ENCODE measurements at places on chromosomes 5 and 9. TPM values are rescaled to one million over a fixed set of nuclear protein-coding genes. Genes with fewer than 3 reads are reported as not detected.
A peak's percentile ranks its signal among the peaks of the same experiment; 100 is the strongest.

- no peak for DNase-seq
- H3K36me3 ChIP-seq = peaks cover 8% of the 10 kb centered on the region
- peak overlapping the region; percentile 48 for H3K27ac ChIP-seq
- H3K27me3 ChIP-seq = no peaks in the 10 kb centered on the region
Observed at GRCh38 chr5:179257176-179257682, 88.0 kb downstream of the ADAMTS2 start.

The RANBP3L gene
- 213 TPM for total RNA-seq

DNA sequence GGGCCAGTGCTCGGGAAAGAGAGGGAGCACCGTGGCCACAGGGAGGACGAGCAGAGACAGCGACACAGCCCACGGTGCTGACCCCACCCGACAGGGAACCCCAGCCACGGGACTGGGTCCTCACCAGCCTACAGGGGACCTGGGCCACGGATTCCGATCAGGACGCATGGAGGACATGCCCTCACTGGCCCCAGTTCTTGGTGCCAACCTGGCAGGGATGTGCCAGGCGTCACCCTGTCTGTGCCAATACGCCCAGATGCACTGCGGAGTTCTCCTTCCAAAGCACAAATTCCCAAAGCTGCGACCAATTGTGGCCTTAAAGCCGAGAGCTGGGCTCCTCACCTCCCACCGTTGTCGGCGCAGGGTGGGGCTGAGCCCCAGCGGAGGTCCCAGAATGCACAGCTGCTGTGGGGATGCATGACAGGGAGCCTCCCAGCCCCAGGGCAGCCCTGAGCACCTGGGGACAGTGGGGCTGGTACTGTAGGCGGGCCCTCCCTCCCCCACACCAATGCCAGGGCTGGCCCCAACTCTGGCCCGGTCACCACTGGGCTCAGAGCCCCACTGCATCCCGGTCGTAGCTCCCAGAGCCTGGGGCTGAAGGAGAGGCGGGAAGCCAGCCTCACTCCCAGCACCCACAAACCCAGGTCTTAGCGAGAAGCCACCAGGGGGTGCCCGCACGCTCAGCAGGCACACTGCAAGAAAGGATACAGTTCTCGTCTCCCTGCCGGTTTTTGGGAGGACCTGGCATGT, 44.2 kb downstream of the NKD2 start:
- no peak overlapping the region for H3K27ac ChIP-seq
- no peak overlapping the region for H3K4me3 ChIP-seq
- H3K36me3 ChIP-seq = peaks cover 61% of the 10 kb centered on the region
- H3K27me3 ChIP-seq = no peaks in the 10 kb centered on the region
- H3K4me1 ChIP-seq = peaks cover 8% of the 10 kb centered on the region

DNA sequence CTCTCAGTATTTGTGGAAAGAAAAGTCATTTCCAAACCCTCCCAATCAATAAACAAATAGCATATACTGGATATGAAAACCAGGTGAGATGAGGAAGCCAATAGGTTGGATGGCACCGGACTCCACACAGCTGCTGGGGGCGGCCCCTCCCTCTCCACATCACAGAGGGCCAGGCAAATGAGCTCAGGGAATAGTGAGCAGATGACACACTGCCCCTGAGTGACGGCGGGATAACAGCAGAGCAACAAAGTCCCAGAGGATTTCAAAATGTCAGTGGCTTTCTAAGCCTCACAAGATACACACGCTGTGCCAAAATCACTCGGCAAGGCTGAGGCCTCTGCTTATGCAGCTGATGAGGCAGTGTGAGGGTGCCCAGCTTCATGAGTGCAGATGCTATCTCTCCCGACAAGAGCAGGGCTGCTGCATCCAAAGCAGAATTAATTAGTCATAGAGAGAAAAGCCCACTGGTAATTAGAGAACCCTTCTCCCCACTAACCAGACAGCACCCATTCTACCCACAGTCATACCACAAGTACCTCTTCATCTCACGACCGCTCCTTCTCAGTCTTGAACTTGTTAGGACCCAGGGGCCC, 235.0 kb upstream of the NFIL3 start:
- no peaks in the 10 kb centered on the region for H3K27me3 ChIP-seq
- no peaks in the 10 kb centered on the region for H3K4me1 ChIP-seq
- H3K27ac ChIP-seq = no peak overlapping the region

- H3K4me1 ChIP-seq = peaks cover 3% of the 10 kb centered on the region
- no peaks in the 10 kb centered on the region for H3K36me3 ChIP-seq
- no peaks in the 10 kb centered on the region for H3K27me3 ChIP-seq
- no peak overlapping the region for H3K4me3 ChIP-seq
Observed at GRCh38 chr5:122295138-122295537, 16.9 kb upstream of the SNCAIP start.

GRCh38 chr9:68981789-68982188, 32.1 kb downstream of the PRKACG start:
- no peak overlapping the region for H3K4me3 ChIP-seq
- no peak for DNase-seq
- H3K27me3 ChIP-seq = no peaks in the 10 kb centered on the region
- no peaks in the 10 kb centered on the region for H3K36me3 ChIP-seq

GRCh38 chr9:80881940-80882339, 807.4 kb downstream of the TLE1 start:
- H3K4me3 ChIP-seq = no peak overlapping the region
- H3K4me1 ChIP-seq = no peaks in the 10 kb centered on the region
- no peaks in the 10 kb centered on the region for H3K36me3 ChIP-seq

The PDE6A gene
- 0.10 TPM for total RNA-seq

Measured in spinal cord (tissue), 10 donors.